ENCODE measurements at places on chromosomes 5 and 9. TPM values are rescaled to one million over a fixed set of nuclear protein-coding genes. Genes with fewer than 3 reads are reported as not detected.

DNA sequence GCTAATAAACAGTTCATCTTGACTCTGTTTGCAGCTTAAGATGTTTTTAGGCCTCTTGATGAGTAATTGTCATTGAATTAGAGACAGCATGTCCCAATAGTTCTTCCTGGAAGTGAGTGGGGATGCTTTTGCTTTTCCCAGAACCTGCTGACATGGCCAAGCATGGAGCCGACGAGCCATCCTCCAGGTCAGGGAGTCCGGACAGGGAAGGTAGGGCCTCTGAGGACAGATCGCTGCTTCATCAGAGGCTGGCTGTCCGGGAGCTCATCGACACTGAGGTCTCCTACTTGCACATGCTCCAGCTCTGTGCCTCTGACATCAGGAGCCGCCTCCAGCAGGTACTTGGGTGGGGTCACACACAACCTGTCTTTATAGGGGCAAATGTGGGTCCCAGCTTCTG, 16.3 kb downstream of the ARHGEF37 start:
- no peak for DNase-seq

- DNase-seq: peak; percentile 13
Measured at GRCh38 chr5:37206736-37207135, 42.4 kb downstream of the CPLANE1 start.

GRCh38 chr9:33025572-33026342, 684 bp downstream of the DNAJA1 start:
- DNase-seq: peak; percentile 72

DNA sequence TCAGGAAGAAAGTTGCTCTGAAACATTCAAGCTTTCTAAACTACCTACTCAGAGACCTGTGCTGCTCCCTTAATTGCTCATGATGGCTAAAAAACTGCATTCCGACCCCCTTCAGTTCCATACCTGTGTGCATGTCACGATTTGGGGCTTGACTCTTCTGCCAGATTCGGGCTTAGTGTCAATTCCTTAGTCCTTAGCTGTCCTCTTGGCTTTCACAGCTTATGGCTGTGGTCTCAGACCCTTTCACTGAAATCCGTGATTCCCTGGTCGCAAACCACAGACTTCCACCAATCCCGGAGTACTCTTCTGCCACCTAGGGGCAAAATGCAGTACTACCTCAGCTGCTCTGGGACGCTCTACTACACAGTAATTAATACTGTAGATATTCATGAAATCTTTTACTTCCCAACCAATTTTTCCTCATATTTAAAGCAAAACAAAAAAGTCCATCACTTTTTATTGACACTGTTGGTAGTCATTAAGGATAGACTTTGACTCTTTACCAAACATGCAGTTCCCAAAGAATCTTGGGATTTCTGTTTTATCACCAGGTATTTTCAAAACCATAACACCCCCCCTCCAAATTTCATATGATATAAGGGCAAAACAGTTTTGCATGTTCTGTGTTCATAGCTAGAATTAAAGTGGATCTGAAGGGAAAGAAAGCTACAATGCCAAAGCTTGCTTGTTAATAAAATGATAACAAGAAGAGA, 617.4 kb downstream of the SLCO4C1 start:
- DNase-seq: peak; percentile 55

GRCh38 chr5:169142264-169142970, 158.5 kb downstream of the SLIT3 start:
- no peak for DNase-seq

Gene RNF224
- total RNA-seq: not detected

Gene HRCT1
- 1.2 TPM for total RNA-seq
